Activated naive CD8-positive, alpha-beta T cell treated with anti-CD3 and anti-CD28 coated beads for 36 hours (primary cell): ENCODE measurements at places on chromosomes 11 and 22.

- no peak for DNase-seq
Measured at GRCh38 chr11:67384851-67385366, 6.9 kb upstream of the RAD9A start.

- no peak for DNase-seq
Measured at GRCh38 chr22:47933891-47934290, 1171.4 kb downstream of the TBC1D22A start.

DNA sequence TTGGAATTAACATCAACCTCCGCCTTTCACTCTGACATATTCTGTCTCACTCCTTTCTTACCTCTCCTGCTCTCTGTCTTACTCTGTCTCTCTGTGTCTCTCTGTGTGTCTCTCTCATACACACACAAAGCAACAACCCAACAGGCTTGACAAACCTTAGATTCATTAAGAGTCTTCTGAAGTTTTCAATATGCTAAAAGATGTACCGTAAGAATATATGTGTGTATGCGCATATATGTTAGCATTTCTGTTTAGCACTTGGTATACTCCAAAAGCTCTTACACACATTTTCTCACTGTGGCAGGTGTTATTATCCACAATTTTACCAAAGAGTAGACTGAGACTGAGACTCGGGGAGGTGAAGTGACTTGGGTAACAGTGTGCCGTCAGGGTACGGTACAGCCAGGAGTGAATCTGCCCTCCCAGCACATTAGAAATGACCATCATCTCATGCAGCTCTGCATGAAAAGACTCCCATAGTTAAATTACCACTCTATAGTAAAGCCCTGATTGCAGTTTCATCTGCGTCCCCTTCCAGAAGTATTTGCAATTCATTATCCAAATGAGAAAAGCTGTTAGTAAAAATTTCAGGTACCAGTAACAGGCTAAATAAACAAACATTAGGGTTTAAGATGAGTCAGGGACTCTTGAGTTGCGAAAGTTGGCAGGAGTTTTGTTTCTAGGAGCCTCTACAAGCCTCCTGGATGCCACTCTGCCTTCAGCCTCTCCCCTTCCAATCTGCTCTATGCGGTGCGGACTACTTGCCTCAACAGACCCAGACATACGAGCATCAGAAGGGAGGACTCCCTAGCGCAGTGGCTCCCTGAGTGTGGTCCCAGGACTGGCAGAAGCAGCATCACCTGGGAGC is 195.2 kb upstream of the TMEM45B start:
- no peak for DNase-seq

DNA sequence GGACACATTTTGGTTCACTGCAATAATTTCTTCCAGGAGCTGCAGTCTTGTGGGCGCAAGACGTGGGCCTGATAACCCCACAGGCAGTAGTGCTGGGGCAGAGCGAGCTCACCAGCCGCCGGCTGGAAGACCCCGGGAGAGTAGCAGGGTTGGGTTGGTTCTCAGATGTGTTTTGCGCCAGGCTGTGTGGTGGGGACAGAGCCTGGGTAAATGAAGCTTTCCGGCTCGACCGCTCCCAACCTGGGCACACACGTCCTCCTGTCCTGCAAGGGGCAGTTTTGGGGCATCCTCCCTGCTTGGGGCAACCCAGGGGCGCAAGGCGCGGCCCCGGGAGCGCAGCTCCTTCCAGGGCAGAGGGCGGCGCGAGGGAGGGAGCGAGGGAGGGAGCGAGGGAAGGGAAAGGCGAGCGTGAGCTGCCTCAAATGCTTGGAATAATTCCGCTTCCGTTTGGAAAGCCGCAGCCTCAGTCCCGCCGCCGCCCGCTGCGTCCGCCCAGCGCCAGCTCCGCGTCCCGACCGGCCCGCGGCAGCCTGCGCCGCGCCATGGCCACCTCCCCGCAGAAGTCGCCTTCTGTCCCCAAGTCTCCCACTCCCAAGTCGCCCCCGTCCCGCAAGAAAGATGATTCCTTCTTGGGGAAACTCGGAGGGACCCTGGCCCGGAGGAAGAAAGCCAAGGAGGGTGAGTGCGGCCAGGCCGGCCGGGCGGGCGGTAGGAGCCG is at the start of gene PARVA:
TSS of gene PARVA (plus strand) at position 466 of the 718 bp plus-strand sequence. CDS start at position 543, 77 bp downstream.
- no peak for DNase-seq

DNA sequence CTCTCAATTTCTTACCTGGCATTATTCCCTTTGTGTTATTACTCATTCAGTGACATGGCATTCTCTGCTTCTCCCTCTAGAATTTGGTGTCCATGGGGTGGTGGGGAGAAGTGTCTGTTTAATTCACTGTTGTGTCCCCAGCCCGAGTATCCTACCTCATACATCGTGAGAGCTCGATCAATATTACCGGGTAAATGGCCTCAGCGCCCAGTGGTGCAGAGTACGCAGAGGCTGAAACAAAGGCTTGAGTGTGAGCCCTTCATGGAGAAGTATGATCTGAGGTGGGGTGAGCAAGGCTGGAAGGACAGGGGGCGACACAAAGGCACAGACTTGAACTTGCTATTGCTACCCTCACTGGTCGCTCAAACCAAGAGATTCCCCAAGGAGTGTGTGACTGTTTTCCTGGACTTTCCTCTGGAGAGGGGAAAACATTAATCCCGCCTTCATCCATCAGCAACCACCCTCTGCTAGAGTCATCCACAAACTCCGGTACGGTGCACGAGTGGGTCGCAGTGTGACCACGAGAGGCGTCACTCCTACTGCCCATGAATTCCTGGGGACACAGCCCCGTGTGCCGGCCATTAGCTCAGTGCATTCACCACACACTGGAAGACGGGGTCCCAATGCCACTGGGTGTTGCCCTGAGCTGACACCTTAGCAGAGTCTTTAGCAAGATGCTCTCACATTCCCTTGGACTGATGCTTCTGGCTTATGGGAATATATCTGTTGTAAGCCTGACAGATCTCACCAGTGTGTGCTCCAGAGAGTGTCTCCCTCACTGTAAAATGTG is 35.0 kb upstream of the CCND1 start:
- no peak for DNase-seq

DNA sequence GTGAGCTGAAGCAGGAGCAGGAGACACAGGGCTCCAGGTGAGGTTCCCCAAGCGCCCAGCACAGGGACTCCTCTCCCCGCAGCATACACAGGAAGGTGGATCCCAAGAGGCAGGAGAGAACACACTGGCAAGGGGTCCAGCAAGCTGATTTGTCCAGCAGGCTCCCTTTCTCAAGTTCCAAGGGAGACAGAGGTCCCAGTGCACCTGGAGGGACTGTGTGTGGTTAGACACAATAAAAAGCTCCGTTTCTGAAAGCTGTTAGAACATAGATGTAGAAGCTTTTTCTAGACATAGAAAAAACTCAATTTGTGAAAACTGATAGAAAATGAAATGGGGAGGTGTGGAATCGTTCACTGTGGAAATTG is 1.8 kb downstream of the CALCB start:
- DNase-seq: no peak

GRCh38 chr11:66891851-66892660 is 35.2 kb downstream of the LRFN4 start:
- peak; percentile 41 for DNase-seq

DNA sequence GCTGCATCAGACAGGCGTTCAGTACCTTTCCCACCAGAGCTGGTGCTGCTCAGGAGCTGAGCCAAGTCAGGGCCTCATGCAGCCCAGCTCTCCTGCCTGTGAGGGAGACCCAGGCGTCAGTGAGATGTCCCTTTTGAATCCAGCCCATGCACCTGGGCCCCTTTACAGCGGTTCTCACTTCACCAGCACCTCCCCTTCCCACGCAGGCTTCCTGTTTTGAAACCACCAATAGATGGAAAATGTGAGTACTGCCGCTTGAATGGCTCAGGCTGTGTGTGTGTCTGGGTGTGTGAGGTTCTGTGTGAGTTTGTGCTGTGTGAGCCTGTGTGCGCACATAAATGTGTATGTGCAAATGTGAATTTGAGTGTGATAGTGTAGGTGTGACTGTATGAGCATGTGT is 88.4 kb downstream of the UBASH3B start:
- DNase-seq: peak; percentile 87

GRCh38 chr22:37186997-37187522 is 987 bp downstream of the C1QTNF6 start:
- DNase-seq: no peak

GRCh38 chr22:37486224-37486845 is at the start of gene MFNG:
Gene MFNG, minus strand, starts transcription at chr22:37486384. Its CDS starts 207 bp downstream, at chr22:37486177.
- DNase-seq: peak; percentile 83

GRCh38 chr11:133918608-133919260 is 38.0 kb downstream of the IGSF9B start:
- DNase-seq: no peak

DNA sequence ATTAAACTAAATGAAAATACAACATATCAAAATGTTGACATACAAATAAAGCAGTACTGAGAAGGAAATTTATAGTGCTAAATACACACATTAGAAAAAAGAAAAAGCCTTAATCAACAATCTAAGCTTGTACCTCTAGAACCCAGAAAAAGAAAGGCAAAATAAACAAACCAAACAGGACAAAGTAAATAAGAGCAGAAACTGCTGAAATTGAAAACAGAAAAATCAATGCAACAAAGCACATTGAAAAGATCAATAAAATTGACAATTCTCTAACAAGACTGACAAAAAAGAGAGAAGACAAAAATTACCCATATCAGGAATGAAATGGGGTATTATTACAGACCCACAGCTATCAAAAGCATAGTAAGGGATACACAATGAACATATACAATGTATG is 21.0 kb downstream of the DCUN1D5 start:
- DNase-seq: no peak

- DNase-seq: no peak
Measured at GRCh38 chr11:100319691-100320090, 367.4 kb upstream of the ARHGAP42 start.

DNA sequence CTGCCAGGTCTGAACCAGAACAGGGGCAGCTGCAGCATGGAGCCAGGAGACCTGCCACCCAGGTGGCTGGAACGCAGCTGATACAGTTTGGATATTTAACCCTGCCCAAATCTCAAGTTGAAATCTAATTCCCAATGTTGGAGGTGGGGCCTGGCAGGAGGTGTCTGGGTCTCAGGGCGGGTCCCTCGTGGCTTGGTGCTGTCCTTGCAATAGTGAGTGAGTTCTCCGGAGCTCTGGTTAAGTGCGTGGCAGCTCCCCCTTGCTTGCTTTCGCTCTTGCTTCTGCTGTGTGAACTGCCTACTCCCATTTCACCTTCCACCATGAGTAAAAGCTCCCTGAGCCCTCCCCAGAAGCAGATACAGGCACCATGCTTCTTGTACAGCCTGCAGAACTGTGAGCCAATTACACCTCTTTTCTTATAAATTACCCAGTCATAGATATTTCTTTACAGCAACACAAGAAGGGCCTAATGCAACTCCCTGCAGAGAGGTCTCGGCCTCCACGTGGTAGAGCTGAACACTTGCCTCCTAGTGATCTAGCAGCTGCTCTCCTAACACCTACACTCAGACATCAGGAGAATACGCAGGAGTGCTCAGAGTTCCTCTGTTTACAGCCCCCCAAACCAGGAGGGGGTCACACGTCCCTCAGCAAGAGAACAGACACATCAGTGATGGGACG is 203.7 kb downstream of the CTTN start:
- DNase-seq: no peak

- no peak for DNase-seq
Measured at GRCh38 chr11:61411589-61411988, 18.2 kb downstream of the CPSF7 start.

GRCh38 chr11:89458716-89459115 is 32.5 kb downstream of the NOX4 start:
- no peak for DNase-seq

- no peak for DNase-seq
Measured at GRCh38 chr11:76910620-76911414, 50.1 kb downstream of the ACER3 start.

- no peak for DNase-seq
Measured at GRCh38 chr11:120778685-120779490, 245.0 kb upstream of the TBCEL start.

DNA sequence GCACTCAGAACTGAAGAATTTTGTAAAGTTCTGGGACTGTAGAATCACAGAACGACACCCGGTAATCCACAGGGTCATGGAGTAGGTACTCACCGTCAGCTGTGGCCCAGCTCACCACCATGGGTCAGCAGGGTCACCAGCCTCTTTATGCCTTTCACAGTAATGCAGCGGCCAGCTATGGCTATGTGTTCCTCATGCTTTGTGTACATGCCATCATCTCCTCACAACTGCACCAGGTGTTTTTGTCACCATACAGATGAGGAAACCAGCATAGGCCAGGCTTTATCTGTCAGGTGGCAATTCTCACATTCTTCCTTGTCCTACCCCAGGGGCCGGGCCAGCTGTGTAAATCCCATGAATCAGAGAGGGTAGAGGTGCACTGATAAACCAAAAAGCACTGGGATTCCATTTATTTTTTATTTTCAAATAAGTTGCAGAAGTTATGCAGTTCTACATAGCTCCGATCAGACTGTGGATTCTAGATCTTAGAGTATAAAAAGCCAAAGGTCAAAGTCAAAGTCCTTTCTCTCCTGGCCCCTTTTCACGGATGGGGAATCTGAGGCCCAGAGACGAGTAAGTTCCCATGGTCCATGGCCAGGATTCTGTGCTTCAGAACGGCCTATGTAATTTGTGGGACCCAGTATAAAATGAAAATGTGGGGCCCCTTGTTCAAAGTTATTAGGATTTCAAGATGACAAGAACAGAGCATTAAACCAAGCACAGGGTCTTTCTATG is 17.5 kb downstream of the TSKU start:
- DNase-seq: no peak

GRCh38 chr11:134038897-134039470 is 29.9 kb upstream of the JAM3 start:
- DNase-seq: no peak

DNA sequence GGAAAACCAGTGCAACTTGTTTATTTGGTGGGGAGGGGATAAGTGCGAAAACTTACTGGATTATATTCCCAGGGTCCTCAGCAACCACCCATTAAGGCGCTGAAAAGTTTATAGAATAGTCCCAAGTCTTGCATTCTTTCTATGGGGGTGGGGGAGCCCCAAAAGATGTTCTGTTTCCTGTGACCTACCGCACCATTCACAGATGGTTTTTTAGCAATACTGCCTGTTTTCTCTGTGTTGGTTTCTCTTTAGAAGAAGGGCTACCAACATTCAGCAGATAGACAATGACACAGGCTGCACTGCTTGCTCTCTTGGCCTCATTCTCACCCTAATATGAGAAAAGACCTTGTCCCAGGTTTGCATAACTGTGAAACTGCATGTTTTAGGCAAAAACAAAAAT is 86.5 kb downstream of the FAM76B start:
- DNase-seq: no peak

GRCh38 chr11:64771861-64772260 is 6.5 kb downstream of the SF1 start:
- no peak for DNase-seq

DNA sequence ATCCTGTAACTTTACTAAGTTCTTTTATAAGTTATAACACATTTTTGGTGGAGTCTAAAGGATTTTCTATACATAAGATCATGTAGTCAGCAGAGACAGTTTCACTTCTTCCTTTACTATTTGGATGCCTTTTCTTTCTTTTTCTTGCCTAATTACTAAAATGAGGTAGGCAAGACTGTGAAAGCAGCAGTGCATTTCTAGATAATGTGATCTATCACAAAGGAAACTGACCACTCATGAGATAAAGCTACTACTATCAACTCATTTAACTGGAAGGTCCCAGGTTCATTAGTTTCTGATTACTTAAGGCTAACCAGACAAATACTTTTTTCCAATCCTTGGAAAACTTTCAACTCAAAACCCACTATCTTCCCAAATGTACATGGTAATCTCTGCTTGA is 196.2 kb upstream of the E2F8 start:
- DNase-seq: no peak
